Ureter (tissue), 1 donor: ENCODE measurements at places on chromosomes 1 and 21. TPM values are rescaled to one million over a fixed set of nuclear protein-coding genes. Genes with fewer than 3 reads are reported as not detected.

- DNase-seq: no peak
Observed at GRCh38 chr1:57232500-57232899, 191.4 kb downstream of the DAB1 start.

GRCh38 chr21:17414766-17415165 is 98.1 kb upstream of the CXADR start:
- no peak for DNase-seq

DNA sequence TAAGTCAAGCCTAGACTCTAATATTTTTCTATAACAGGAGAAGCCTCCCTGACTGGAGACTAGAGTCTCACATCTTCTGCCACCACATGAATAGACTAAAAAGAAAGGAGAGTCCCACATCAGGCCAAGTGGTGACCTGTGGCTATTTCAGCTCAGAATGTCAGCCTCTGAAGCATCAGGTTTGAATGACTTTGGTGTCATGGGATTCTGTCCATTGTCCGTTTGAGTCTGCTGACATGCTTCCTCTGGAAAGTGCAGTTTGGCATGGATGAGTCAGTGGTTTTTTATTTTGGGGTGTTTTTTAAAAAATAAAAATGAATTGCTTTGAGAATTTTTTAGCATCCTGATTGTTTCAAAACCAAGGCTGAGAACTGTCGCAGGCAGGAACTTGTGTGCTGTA is 19.5 kb downstream of the DYRK3 start:
- no peak for DNase-seq

DNA sequence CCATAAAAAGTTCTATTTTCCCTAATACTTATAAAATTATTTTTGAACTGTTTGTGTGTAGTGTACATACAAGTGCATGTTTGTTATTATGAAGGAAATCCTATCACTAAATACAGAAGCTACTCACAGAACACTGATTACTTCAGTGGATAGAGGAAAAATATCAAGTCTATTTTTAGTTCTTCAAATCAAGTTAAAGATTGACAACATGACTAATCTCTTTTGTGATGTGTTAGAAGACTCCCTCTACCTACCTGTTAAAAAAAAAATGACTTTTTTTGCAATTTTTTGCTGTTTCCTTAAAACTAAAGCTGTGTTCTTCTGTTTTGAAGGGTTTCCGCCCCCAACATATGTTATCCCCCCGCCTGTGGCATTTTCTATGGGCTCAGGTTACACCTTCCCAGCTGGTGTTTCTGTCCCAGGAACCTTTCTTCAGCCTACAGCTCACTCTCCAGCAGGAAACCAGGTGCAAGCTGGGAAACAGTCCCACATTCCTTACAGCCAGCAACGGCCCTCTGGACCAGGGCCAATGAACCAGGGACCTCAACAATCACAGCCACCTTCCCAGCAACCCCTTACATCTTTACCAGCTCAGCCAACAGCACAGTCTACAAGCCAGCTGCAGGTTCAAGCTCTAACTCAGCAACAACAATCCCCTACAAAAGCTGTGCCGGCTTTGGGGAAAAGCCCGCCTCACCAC is 45.5 kb downstream of the NCF2 start:
- no peak for DNase-seq

DNA sequence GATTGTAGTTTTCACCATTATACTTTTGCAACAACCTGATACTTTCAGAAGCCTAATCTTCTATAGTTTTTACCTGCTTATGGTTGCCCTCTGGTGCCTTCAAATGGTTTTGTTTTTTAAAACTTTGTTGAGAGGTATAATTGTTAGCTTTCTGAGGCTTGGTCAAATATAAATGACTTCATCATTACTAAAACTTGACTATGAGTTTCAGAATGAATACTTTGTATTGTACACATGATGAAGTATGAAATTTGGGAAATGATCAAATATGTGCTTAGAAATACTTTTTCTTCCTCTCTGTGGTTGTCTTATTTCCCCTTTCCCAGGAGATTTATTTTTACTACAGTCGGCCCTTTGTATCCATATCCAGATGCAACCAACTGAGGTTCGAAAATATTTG is 151.8 kb upstream of the B3GALT2 start:
- no peak for DNase-seq

DNA sequence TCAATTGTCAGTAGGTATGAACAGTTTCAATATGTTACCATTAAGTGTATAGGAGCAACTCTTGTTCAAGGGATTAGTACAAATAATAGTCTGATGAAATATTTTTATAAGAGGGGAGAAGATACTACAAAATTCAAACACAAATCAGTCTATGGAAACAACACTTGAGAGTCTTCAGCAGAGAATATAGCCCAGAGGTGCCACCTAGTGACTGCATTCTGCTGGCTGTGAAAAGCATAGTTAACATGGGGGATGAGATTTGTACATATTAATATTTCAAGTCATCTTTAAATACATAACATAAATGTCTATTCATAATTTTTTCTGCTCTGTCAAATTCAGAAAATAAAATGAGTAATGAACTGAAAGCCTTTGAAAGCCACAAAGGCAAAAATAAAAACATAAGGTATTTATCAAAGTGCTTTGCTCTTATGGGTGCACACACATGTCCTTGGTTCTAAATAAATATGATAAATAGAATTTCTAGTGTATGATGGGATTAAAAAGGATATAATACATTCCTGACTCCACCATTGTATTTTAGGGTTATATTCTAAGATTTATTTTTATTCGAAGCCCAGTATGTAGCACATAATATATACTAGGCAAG is 440.9 kb upstream of the ZRANB2 start:
- DNase-seq: peak; percentile 43

- DNase-seq: no peak
Observed at GRCh38 chr1:184806296-184806721, 51.7 kb upstream of the EDEM3 start.

DNA sequence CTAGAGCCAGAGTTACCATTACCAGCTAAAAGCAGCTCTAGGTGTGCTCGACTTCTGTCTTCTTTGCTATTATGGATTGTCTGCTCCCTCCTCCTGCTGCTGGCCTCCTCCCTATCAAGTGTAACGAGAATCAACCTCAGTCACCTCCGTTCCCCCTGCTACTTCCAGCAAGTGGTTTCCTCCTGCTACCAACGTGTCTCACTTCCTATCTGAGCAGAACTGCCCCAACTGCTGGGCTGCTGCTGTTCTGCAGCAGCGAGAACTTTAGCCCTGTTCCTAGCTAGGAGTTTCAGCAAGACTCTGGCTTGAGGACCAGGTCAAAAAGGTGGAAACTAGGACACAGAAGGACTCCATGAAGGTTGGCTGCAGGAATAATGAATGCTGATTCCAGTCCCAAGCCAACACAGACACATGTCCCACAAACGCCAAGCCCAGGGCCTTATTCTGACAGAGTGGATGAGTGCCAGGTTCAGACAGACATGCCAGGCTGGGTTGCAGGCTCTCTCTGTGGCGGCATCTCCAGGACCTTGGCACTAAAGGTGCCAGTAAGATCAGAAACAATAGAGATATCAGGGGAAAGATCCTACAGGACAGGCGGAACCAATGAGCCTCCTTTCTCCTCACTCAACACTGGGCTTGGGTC is 46.9 kb downstream of the CD34 start:
- DNase-seq: peak; percentile 46

DNA sequence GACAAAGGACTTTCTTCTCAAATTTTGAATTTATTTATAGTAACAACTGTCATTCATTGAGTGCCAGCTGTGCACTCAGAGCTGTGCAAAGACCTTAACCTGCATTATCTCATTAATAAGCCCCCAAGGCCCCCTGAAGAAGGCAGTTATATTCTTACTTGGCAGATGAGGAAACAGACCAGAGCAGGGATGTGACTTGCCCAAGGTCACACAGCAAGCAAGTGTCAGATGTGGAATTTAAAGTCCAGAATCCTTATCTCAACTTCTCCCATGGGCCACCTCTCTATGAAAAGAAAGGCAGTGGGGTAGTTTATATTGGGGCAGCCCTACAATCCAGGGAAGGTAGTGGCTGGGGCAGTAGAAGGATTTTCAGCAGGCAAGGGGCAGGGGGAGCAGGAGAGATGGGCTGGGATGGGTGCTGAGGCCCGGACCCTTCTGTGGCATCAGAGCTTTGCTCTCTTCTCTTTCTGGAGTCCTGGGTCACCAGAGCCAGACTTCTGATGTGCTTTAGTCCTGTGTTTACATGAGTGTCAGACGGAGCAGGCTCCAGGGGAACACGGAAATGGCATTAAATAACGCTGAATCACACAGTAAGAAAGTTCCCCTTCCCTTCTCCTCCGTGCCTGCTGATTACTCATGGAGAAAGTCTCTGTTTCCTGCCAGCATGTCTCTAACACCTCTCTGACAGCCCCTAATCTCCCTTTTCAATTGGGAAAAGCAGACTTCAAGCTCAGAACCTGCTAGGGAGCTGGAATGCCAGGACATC is 39.5 kb downstream of the EPHB2 start:
- peak; percentile 63 for DNase-seq

DNA sequence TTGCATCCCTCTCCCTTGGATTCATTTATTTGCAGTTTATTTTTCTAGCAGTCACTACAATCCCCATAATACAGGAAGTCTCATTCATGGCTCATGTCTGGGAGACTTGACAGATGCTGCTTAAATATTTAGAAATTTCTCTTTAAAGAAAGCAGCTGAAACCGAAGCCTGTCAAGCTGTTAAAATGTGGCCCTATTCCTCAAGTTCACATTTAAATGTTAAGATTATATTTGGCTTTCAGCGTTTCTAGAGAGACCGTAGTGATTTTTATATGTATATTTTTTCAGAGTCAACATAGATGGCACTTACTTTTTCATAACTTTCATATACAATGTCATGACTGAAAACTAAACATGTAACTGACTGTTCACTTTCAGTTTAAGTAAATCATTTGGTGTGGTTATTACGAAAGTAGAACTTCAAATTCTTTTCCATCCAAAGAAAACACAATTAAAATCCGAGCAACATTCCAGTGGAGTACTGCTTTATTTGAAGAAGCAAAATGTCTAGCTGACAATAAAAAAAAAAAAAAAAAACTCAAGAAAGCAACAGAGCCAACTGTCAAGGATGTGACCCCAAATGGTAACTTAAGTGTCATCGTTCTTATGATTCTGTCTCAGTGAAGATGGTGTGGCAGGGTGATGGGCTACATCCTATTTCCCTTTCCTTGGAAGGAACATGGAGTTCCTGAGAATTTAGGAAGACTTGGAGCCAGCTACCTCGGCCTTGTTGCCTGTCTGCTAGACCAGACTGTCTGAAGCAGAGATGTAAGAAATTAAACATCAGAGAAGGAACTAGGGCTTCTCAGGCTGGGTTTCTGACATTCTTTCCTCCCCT is 37.8 kb downstream of the MIS18A start:
- DNase-seq: no peak

- DNase-seq: no peak
Observed at GRCh38 chr1:80155371-80155770, 1148.8 kb upstream of the ADGRL4 start.

DNA sequence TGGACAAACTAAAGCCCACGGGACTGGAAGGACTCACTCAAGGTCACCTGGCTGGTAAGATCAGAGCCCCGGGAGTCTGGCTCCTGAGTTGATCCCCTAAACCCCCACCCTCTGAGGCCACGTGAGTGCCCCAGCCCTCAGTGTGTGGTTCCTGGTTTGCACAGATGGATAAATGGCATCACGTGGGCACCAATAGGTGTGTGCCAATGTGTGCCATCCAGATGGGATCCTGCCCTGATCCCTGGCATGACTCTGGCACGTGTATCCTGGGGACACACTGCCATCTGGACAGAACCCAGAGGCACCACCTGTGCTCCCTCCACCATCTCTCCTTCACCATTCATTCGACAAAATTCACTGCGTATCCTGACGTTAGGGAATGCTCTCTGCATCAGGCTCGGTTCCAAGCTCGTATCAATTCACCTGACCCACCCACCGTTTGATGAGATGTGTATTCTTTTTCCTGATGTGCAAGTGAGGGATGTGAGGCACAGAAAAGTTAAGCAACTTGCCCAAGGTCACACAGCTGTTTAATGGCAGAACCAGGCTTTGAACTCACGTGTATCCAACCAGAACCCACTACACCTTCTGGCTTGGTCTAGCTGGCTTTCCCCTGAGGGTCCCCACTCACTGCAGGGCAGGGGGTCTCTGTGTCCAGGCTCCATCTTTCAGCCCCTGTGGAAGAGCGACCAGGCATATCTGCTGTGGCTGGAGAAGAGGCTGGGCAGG is 49.8 kb upstream of the PAX7 start:
- no peak for DNase-seq

DNA sequence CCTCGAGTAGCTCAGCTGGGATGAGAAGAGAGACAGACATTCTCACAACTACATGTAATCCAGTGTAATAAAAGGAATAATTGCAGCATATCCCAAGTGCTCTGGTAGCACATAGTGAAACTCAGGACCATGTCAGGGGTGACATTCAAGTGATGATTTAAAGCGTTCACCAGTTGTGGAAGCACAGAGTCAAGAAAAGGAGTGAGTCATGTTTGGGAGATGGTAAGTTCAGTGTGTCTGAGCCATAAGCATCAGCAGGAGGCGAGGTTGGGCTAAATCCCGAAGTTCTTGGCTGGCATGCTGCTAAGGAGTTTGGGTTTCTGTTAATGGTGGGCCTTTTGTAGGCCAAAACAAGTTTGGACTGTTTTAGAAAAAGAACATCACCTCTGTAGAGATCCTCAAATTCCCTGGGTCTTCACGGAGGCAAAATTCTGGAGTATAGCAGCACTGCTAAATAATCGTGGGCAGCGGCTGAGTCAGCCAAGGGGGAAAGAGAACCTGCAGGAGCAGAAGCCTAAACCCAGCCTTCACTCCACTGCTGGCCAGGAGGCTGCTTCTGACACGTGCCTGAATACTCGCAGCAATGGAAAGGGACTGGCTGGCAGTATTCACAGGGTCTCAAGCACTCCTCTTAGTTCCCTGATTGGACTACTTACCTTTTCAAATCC is 7.2 kb upstream of the NHLH1 start:
- DNase-seq: no peak

DNA sequence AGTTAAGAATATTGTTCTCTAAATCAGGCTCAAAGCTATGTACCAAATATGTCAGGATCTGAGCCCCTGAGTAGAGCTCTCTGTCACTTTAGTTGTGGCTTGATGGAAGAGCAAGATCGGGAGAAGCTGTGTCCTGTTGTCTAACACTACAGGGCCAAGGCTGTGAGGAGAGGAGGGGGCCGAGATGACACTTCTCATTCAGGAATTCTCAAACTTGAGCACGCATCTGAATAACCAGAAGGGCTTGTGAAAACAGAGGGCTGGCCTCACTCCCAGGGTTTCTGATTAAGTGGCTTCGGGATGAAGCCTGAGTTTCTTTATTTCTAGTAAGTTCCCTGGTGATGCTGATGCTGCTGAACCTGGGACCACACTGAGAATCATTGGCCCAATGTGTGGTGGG is 209.2 kb upstream of the DAB1 start:
- no peak for DNase-seq

GRCh38 chr21:32844653-32845436 is 73.3 kb upstream of the PAXBP1 start:
- no peak for DNase-seq

Gene PDC
- not detected for total RNA-seq

Gene ROR1
- 6.2 TPM for total RNA-seq

Gene CLCA1
- 0.18 TPM for total RNA-seq

Gene NID1
- 89.3 TPM for total RNA-seq

Gene PTAFR
- 9.9 TPM for total RNA-seq

Gene CFHR2
- not detected for total RNA-seq

Gene WDR64
- not detected for total RNA-seq
